ENCODE measurements at places on chromosomes 1 and 21.

DNA sequence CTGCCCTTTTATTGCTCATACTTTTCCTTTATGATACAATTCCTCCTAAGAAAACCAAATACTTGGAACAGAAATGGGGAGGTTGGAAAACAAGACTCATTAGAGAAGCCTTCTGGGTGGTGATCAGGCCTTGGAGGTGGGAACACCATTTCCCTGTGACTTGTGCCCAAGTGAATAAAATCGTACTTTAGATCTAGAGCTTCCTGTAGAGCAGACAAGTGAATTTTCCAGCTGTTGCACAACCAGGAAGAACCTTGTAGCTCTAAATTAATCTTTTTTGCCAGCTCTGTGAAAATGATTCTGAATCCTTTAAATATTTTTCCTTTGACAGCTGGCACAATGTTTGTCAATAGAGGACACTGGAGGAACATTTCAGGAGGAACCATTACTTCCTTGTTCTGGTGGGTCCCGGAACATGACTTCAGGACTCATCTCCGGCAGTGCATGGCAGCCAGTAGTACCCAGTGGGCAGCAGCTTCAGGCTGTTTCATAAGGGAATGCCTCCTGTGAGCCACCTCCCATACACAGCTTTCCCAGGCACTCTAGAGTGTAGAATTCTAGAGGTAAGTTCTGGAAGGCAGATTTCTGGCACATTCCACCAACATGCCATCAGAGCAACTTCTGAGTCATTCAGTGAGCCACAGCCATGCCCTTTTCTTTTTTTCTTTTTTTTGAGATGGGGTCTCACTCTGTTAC, 5.5 kb upstream of the SNAPIN start:
- no peaks in the 10 kb centered on the region for H3K27me3 ChIP-seq
- H3K4me3 ChIP-seq: no peak overlapping the region
- no peaks in the 10 kb centered on the region for H3K36me3 ChIP-seq
- peak; percentile 83 for DNase-seq
- H3K4me1 ChIP-seq: peaks cover 9% of the 10 kb centered on the region

DNA sequence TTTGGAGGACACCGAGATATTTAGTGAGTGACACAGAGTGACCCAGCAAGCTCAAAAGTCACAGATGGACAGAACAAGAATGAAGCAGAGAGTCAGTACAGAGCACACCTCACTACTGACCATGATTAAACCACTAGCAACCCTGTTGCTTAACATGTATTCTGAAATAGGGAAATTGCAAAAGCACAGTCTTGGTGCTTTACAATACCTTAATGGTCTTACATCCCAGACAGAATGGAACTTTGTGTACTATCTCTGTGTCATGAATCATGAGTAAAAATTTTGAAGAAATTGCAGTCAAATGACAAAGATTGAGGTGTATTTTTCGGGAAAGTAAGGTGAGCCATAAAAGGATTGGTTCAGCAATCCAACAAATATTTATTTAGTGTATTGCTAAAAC, 2.7 kb upstream of the SAMSN1 start:
- H3K4me1 ChIP-seq: no peaks in the 10 kb centered on the region
- DNase-seq: no peak
- H3K27ac ChIP-seq: no peak overlapping the region

GRCh38 chr1:217642455-217642854, 11.3 kb downstream of the SPATA17 start:
- no peaks in the 10 kb centered on the region for H3K36me3 ChIP-seq
- H3K27me3 ChIP-seq: no peaks in the 10 kb centered on the region
- H3K4me1 ChIP-seq: no peaks in the 10 kb centered on the region
- no peak for DNase-seq

GRCh38 chr1:236916131-236916800, 88.0 kb downstream of the MT1HL1 start:
- DNase-seq: no peak
- no peak overlapping the region for H3K4me3 ChIP-seq
- H3K4me1 ChIP-seq: peaks cover 9% of the 10 kb centered on the region
- H3K27me3 ChIP-seq: no peaks in the 10 kb centered on the region

DNA sequence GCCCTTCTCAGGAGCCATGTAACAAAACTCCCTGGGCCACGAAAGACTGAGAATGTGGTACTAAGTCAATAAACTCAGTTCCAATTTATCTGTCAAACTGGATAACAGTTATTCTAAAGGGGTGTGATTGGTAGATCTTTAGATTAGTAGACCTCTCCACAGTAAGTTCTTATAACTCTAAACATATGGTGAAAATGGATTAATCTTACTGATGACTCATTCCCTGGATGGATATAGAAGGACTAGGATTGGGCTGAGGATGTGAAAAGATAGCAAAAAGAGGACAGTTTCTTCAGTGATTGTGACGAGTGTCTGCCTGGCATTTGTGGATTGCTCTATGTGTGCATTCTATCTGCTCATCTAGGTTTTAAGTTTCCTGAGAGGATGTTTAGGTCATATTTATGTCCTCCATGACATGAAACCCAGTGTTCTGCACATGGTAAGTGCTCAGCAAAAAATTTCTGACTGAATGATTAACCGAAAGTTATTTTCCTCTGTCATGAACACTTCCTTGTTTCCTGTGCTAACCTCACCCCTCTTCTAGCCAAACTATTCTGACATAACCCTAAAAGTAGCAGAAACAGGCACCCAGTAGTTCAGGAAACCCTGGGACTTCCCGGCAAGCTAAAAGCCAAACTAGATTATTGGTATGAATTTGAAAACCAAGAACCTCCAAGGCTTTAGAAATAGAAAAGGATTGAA, 397.5 kb upstream of the PLXNA2 start:
- H3K4me1 ChIP-seq: no peaks in the 10 kb centered on the region
- H3K27ac ChIP-seq: no peak overlapping the region
- no peaks in the 10 kb centered on the region for H3K36me3 ChIP-seq
- no peaks in the 10 kb centered on the region for H3K27me3 ChIP-seq
- H3K4me3 ChIP-seq: no peak overlapping the region

DNA sequence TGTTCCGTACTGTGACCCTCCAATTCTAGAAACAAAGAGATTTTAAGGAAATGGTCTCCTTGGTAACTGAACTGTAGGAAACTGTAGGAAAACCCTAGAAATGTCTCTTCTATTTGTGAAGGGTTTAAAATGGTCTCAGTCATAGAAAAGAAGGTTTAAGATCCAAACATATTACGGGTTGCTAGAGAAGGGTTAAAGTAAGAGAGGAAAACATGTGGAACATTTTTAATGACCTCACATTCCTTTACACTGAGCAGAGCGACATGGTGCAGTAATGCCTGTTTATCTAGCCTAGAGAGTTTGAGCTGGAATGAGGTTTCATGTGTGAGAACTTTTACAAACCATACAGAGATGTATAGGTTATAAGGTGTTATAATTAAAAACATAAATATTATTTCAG, 36.9 kb upstream of the C1orf105 start:
- peak; percentile 14 for DNase-seq
- H3K27ac ChIP-seq: peak overlapping the region; percentile 72
- H3K4me3 ChIP-seq: peak overlapping the region; percentile 43
- H3K36me3 ChIP-seq: no peaks in the 10 kb centered on the region
- peaks cover 15% of the 10 kb centered on the region for H3K4me1 ChIP-seq

DNA sequence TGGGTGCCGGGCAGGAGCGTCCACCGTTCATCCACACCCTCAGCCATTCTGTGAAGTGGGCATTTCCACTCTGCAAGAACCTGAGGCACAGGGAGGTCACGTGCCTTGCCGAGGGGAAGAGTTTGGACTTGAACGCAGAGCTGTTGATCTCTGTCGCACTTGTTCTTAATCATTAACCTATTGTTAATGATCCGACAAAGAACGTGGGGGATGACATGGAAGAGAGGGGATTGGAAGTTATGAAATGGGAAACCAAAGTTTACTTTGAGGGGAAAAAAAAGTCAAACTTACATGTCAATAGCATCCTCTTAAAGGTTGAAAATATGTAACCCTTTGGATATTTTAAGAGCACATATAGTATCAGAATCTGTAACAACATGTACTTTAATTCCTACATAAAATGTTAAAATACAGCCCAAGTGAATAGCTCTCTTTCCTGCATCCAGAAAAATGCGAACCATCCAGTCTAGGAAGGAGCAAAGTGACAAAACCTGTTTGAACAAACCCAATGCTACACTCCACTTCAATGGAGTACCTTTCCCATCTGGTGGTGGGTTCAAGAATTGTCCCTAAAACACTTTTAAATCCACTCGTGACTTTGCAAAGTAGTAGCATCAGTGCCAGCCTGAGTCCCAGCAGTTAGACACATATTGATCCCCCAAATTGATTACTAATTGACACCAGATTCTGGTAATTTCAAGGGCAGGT, 75.5 kb downstream of the SETD4 start:
- DNase-seq: no peak
- H3K36me3 ChIP-seq: no peaks in the 10 kb centered on the region
- H3K27ac ChIP-seq: no peak overlapping the region
- peaks cover 25% of the 10 kb centered on the region for H3K27me3 ChIP-seq
- H3K4me1 ChIP-seq: peaks cover 9% of the 10 kb centered on the region
- H3K4me3 ChIP-seq: no peak overlapping the region

- peaks cover 5% of the 10 kb centered on the region for H3K4me1 ChIP-seq
- DNase-seq: no peak
- no peaks in the 10 kb centered on the region for H3K27me3 ChIP-seq
- H3K27ac ChIP-seq: no peak within 1 kb of the TSS
Observed at GRCh38 chr1:209704584-209704983, at the start of gene HSD11B1. TSS of gene HSD11B1 (plus strand) at chr1:209704846. CDS start at chr1:209704943, 97 bp downstream.

GRCh38 chr1:197902131-197902453, 338 bp upstream of the C1orf53 start:
- H3K4me3 ChIP-seq: peak overlapping the region; percentile 96
- peak overlapping the region; percentile 82 for H3K27ac ChIP-seq
- no peaks in the 10 kb centered on the region for H3K36me3 ChIP-seq
- no peak for DNase-seq

GRCh38 chr1:21845646-21846641, 33.9 kb downstream of the LDLRAD2 start:
- peaks cover 94% of the 10 kb centered on the region for H3K36me3 ChIP-seq
- H3K27ac ChIP-seq: no peak overlapping the region
- no peak for DNase-seq
- no peaks in the 10 kb centered on the region for H3K27me3 ChIP-seq

- no peaks in the 10 kb centered on the region for H3K36me3 ChIP-seq
- H3K4me3 ChIP-seq: no peak overlapping the region
- no peaks in the 10 kb centered on the region for H3K27me3 ChIP-seq
- peaks cover 31% of the 10 kb centered on the region for H3K4me1 ChIP-seq
Observed at GRCh38 chr1:60280256-60280655, 206.7 kb upstream of the C1orf87 start.

GRCh38 chr1:247557926-247558674, 9.2 kb downstream of the GCSAML start:
- H3K4me1 ChIP-seq: no peaks in the 10 kb centered on the region
- no peak overlapping the region for H3K27ac ChIP-seq
- H3K4me3 ChIP-seq: no peak overlapping the region
- peak; percentile 39 for DNase-seq
- H3K27me3 ChIP-seq: no peaks in the 10 kb centered on the region

DNA sequence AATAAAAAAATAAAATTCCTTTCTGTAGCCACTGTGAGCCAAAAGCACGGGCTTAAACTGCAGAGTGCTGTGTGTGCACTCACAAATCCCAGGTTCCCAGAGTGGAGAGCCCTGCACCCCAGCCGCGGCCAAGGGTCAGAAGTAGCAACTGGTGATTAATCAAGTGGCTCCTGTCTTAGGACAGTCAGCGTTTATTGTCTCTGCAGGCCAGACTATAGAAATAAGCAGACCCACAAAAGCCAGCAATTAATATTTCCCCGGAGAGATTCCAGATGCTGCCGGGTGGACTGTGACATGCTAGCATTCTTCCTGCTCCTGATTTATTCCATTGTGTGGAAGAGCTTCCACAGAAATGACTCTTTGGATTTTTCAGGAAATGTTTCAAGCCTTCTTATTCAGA, 412.2 kb downstream of the KIF26B start:
- H3K27me3 ChIP-seq: no peaks in the 10 kb centered on the region
- H3K27ac ChIP-seq: no peak overlapping the region
- no peak overlapping the region for H3K4me3 ChIP-seq
- no peaks in the 10 kb centered on the region for H3K36me3 ChIP-seq
- no peaks in the 10 kb centered on the region for H3K4me1 ChIP-seq

- H3K4me3 ChIP-seq: peak overlapping the region; percentile 80
- H3K27ac ChIP-seq: peak overlapping the region; percentile 68
- H3K36me3 ChIP-seq: no peaks in the 10 kb centered on the region
- H3K4me1 ChIP-seq: peaks cover 40% of the 10 kb centered on the region
- no peaks in the 10 kb centered on the region for H3K27me3 ChIP-seq
Observed at GRCh38 chr1:54407404-54408146, 1.4 kb upstream of the SSBP3 start.

- DNase-seq: peak; percentile 90
- peak overlapping the region; percentile 97 for H3K27ac ChIP-seq
- H3K36me3 ChIP-seq: no peaks in the 10 kb centered on the region
- H3K27me3 ChIP-seq: no peaks in the 10 kb centered on the region
- peaks cover 45% of the 10 kb centered on the region for H3K4me1 ChIP-seq
Observed at GRCh38 chr21:38349111-38349746, 92.4 kb downstream of the KCNJ15 start.

DNA sequence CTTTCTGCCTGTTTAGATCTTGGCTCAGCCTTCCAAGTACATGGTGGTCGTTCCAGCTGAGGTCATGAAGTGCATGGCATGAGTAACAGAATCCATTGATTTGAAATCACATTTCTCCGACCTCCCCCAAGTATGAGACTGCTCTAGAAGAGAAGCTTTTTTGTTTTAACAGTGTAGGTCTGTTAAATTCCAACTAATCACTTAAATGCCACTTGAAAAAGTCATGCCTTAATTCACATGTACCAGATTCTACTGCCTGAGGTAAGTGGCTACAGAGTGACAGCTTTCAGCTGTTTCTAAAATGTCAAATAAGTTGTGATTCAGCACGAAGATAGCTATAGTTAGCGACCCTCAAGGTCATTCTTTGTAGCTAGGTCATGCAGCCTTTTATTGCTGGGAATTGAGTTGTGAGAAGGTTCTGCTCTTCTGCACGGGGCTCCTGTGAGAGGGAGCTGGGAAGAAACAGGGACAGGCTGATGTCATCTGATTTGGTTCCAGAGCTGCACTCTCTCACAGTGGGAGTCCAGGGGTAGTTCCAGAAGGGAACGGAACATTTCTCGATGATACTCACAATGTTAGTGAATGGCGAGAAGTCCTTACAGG, 112.7 kb downstream of the VPS13D start:
- peaks cover 23% of the 10 kb centered on the region for H3K36me3 ChIP-seq
- no peak overlapping the region for H3K4me3 ChIP-seq
- H3K4me1 ChIP-seq: peaks cover 4% of the 10 kb centered on the region
- no peak overlapping the region for H3K27ac ChIP-seq
- no peaks in the 10 kb centered on the region for H3K27me3 ChIP-seq
- no peak for DNase-seq

GRCh38 chr1:29601021-29601420, 364.7 kb downstream of the PTPRU start:
- no peak for DNase-seq
- H3K27me3 ChIP-seq: no peaks in the 10 kb centered on the region
- no peaks in the 10 kb centered on the region for H3K36me3 ChIP-seq
- no peak overlapping the region for H3K4me3 ChIP-seq

Data from osteoblast (primary cell).